ENCODE measurements at places on chromosomes 5 and 9.

- no peak for DNase-seq
These were observed 361.4 kb upstream of the RPS23 start for GRCh38 chr5:82639393-82640144.

DNA sequence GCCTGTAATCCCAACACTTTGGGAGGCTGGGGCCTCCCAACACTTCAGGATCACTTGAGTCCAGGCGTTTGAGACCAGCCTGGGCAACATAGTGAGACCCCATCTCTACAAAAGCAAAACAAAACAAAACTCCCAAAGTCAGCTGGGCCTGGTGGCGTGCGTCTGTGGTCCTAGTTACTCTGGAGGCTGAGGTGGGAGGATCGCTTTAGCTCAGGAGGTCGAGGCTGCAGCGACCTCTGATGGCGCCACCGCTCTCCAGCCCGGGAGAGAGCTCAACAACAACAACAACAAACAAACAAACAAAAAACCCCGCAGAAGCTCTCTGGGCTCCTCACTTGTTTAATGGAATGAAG is 528 bp downstream of the ACOT12 start:
- no peak for DNase-seq

DNA sequence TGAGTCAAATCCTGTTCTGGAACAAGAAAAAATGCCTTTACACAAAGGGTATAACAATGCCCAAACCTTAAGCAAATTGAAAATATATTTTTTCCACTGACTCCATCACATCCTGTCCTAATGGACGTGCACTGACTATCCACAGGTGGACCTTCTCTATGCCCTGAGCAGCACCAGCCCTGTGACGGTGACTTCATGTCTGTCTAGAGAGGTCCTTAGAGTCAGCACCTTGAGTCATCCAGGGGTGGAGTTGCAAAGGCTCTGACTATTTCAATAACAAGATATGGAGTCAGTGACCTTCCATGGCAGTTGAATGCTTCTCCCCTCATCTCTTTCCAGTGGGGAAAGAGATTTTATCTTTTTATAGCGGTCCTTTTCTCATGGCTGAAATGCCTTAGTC is 78.0 kb downstream of the YIPF5 start:
- DNase-seq = no peak

DNA sequence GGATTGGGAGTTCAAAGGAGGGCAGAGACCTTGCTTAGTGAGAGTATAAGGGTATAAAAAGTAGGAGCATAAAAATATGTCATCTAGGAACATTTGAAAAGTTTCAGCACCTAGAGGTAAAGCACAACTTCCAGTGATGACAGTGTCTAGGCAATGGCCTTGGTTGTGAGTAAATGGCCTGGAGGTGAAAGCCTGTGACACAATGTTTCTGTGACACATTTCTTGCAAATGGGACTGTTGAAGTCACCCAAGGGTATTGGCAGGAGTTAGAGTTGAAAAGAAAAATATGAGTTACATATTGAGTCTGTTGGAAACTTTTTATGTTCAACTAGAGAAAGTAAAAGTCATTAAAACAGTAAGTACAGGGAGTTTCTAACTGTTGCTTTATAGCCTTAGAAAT is 14.8 kb downstream of the C5orf47 start:
- DNase-seq = no peak

- DNase-seq = no peak
These were observed 752 bp downstream of the TSTD2 start for GRCh38 chr9:97632248-97632984.

DNA sequence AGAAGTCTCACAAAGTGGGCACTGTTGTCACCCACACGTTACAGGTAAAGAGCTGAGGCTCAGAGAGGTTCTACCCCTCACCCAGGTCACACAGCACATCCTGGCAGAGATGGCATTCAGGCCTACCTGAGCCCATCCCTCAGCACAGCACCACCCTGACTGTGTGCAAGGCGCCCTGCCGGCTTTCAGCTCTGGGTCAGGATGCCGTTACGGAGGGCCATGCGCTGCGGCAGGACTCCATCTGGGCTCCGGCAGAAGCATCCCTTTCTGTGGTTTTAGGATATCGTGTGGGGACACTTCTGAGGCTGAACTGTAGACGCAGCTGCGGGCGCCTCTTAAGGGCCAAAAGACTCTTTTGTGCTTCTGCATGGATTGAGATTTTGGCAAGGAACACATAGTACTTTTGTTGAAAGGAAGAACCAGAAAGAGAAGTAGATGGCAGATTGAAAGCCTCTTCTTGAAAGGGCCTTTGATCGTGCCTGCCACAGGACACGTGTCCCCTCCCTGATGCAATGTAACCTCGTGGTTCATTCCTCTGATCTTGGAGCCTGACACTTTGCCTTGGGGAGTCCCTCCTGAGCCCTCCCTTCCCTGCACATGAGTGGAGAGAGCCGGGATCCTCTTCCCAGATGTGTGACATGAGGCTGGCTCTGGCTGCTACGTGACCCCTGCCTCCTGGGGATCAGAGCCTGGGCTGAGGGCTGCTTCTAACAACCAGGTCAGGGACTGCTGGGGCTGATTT is 31.3 kb downstream of the USP20 start:
- DNase-seq = peak; percentile 43

DNA sequence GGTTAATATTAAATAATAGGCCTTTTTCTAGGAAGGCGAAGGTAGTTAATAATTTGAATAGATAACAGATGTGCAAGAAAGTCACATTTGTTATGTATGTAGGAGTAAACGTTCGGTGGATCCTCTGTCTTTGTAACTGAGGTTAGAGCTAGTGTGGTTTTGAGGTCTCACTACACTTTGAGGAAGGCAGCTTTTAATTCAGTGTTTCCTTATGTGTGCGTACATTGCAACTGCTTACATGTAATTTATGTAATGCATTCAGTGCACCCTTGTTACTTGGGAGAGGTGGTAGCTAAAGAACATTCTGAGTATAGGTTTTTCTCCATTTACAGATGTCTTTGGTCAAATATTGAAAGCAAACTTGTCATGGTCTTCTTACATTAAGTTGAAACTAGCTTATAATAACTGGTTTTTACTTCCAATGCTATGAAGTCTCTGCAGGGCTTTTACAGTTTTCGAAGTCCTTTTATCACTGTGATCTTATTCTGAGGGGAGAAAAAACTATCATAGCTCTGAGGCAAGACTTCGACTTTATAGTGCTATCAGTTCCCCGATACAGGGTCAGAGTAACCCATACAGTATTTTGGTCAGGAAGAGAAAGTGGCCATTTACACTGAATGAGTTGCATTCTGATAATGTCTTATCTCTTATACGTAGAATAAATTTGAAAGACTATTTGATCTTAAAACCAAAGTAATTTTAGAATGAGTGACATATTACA is 45.7 kb downstream of the TGFBR1 start:
- DNase-seq = peak; percentile 15

DNA sequence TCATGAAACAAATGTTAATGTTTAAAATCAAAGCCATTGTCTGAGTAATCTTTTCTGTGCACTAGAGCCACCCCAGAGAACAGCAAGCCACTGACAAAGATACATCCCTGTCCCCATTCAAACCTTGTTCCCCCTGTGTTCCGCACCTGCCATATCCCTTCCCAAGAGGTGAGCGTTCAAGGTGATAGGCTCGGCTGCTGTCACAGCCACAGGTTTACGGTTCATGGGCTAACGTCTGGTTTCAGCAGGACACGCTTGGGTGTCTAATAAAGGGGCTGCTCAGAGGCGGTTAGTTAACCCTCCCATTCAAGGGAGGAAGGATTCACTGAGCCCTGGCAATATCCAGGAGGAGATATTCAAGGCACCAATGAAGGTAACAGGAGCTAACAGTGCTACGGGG is 24.5 kb upstream of the LAMC3 start:
- no peak for DNase-seq

GRCh38 chr9:26077860-26078259 is 399.6 kb upstream of the TUSC1 start:
- DNase-seq = no peak

DNA sequence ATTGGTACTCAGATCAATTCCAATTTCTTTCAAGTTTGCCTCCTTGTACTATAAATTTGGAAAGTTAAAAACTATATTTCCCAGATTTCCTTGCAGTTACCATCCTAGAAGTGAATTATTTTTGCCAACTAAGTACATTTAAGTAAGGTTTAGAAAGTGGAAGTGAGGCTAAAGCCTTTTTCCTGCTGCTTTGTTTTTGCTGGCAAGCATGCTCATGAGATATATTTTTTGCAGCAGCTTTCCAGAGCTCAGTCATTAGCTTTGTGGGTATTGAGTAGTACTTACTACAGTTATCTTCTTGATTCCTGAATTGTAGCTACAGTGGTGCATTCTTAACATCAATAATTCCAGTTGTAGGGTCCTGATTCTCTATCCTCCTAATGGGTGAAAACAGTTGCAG is 3.5 kb upstream of the BTF3 start:
- no peak for DNase-seq

Measured in activated CD4-positive, alpha-beta T cell treated with anti-CD3 and anti-CD28 coated beads, Interleukin-2, Interleukin-6, amounts not matched to agents 100 ng/mL and 50 ng/mL, durations not matched to agents 16 hours and 8 hours (primary cell).